CD8-positive, alpha-beta memory T cell (primary cell): ENCODE measurements at places on chromosomes 3 and 15. TPM values are rescaled to one million over a fixed set of nuclear protein-coding genes. Genes with fewer than 3 reads are reported as not detected.

DNA sequence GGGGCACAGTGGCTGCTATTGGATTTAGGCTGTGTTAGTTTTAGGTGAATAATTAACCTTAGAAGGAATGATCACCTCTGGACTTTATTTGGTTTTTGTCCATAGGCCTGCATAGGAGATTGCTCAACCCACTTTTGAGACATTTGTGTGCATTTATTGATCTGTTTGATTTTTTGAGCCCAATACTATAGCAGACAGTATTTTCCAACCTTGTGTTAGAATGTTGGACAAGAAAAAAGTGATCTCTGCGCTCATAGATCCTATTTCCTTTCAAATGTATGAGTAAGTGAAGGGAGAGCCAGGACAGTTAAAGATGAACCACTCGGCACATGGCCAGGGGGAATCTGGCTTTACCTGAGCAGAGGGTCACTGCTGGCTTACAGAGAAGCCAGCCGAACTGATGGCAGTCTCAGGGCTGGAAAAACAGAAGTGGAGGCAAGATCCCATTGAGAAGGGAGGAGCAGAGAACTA, 8.8 kb upstream of the TOPBP1 start:
- peaks cover 3% of the 10 kb centered on the region for H3K27me3 ChIP-seq
- no peak for DNase-seq
- H3K4me3 ChIP-seq = no peak overlapping the region
- H3K4me1 ChIP-seq = no peaks in the 10 kb centered on the region
- no peak overlapping the region for H3K27ac ChIP-seq
- H3K36me3 ChIP-seq = no peaks in the 10 kb centered on the region

- no peak overlapping the region for H3K27ac ChIP-seq
- no peak overlapping the region for H3K4me3 ChIP-seq
- no peak for DNase-seq
- no peaks in the 10 kb centered on the region for H3K36me3 ChIP-seq
- H3K27me3 ChIP-seq = no peaks in the 10 kb centered on the region
These were observed 141.3 kb upstream of the PDZRN3 start for GRCh38 chr3:73765878-73766545.

DNA sequence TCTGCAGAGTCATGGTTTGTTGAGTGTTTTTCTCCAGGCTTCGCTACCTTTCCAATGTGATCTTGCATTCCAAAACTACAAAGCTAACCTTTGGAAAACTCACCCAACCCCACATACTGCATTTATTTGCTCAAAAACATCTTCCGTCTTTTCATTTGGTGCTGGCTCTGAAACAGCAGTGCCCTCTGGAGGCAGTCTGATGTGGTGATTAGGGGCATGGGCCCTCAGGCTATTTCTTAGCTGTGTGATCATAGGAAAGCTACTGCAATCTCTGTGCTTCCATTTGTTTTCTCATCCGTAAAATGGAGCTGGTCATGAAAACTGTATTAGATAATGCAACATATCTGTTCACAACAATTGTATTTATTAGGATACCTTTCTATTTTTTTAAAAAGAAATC, 47.0 kb downstream of the MTHFS start:
- no peak overlapping the region for H3K27ac ChIP-seq
- H3K4me1 ChIP-seq = peaks cover 3% of the 10 kb centered on the region
- no peaks in the 10 kb centered on the region for H3K27me3 ChIP-seq

GRCh38 chr15:72797834-72798233, 14.3 kb upstream of the ADPGK start:
- peaks cover 8% of the 10 kb centered on the region for H3K27me3 ChIP-seq
- H3K36me3 ChIP-seq = no peaks in the 10 kb centered on the region
- H3K4me1 ChIP-seq = peaks cover 8% of the 10 kb centered on the region
- no peak overlapping the region for H3K4me3 ChIP-seq
- DNase-seq = no peak

- no peak for DNase-seq
- no peaks in the 10 kb centered on the region for H3K36me3 ChIP-seq
- no peak overlapping the region for H3K4me3 ChIP-seq
- no peak overlapping the region for H3K27ac ChIP-seq
- no peaks in the 10 kb centered on the region for H3K27me3 ChIP-seq
These were observed 318.0 kb upstream of the CTDSPL start for GRCh38 chr3:37543666-37544065.

- H3K27ac ChIP-seq = no peak overlapping the region
- H3K4me3 ChIP-seq = no peak overlapping the region
- no peaks in the 10 kb centered on the region for H3K36me3 ChIP-seq
- H3K4me1 ChIP-seq = no peaks in the 10 kb centered on the region
- H3K27me3 ChIP-seq = no peaks in the 10 kb centered on the region
- DNase-seq = no peak
These were observed 15.4 kb upstream of the KLF15 start for GRCh38 chr3:126372413-126373145.

- H3K36me3 ChIP-seq = no peaks in the 10 kb centered on the region
- no peak overlapping the region for H3K4me3 ChIP-seq
- H3K27ac ChIP-seq = no peak overlapping the region
These were observed 13.7 kb upstream of the DPH6 start for GRCh38 chr15:35559683-35560082.

DNA sequence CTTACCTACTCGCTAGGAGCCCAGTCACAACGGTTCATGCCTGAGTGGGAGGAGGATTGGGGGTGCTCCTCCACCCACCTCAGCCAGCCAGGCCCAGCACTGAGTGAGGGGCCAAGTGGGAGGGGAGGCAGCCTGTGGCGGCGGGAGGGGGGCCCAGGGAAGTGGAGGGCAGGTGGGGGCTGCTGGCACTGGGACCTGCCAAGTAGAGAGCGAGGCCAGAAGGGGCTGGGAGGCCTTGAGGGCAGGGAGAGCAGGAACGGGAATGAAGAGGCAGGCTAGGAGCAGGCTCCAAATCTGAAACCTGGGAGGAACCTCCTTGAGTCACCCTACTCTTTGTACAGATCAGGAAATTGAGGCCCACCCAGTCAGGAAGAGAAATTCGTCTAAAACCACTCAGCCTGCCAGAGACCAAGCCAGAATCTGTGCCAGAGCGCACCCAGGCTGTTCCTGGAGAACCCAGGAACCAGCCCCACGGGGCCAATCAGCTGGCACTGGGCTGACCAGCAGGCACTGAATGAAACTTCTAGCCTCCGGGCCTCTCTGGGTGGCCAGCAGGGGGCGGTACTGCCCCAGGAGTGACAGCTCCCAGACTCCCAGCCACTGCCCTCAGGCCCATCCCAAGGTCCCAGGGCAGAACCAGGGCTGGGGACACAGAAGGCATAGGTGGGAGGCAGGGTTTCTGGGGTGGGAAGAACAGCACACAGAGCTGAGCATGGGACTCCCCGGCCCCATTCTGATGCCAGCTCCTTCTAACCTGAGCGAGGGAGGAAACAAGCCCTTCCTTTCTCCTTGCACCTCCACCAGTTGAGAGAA, 14.8 kb upstream of the CYP11A1 start:
- no peaks in the 10 kb centered on the region for H3K27me3 ChIP-seq
- H3K4me3 ChIP-seq = no peak overlapping the region
- no peaks in the 10 kb centered on the region for H3K36me3 ChIP-seq
- peak; percentile 83 for DNase-seq

- H3K36me3 ChIP-seq = no peaks in the 10 kb centered on the region
- peak overlapping the region; percentile 21 for H3K4me3 ChIP-seq
- peaks cover 57% of the 10 kb centered on the region for H3K4me1 ChIP-seq
These were observed 137.1 kb downstream of the ZNF609 start for GRCh38 chr15:64597477-64597822.

SLC28A1 gene
- total RNA-seq = not detected

FBLN2 gene
- total RNA-seq = 0.18 TPM

ZNF502 gene
- total RNA-seq = 1.7 TPM

RHCG gene
- not detected for total RNA-seq

SLCO3A1 gene
- total RNA-seq = 10.8 TPM

ZNF385D gene
- total RNA-seq = not detected

PXK gene
- total RNA-seq = 27.2 TPM
